NCI-H510A treated with DMSO at 0.1 percent for 48 hours (cell line): ENCODE measurements at places on chromosomes 2 and 18.

- DNase-seq: no peak
These were observed 220.3 kb downstream of the EN1 start for GRCh38 chr2:118627156-118627555.

- DNase-seq: no peak
These were observed 192.3 kb downstream of the CLIP4 start for GRCh38 chr2:29307519-29307918.

DNA sequence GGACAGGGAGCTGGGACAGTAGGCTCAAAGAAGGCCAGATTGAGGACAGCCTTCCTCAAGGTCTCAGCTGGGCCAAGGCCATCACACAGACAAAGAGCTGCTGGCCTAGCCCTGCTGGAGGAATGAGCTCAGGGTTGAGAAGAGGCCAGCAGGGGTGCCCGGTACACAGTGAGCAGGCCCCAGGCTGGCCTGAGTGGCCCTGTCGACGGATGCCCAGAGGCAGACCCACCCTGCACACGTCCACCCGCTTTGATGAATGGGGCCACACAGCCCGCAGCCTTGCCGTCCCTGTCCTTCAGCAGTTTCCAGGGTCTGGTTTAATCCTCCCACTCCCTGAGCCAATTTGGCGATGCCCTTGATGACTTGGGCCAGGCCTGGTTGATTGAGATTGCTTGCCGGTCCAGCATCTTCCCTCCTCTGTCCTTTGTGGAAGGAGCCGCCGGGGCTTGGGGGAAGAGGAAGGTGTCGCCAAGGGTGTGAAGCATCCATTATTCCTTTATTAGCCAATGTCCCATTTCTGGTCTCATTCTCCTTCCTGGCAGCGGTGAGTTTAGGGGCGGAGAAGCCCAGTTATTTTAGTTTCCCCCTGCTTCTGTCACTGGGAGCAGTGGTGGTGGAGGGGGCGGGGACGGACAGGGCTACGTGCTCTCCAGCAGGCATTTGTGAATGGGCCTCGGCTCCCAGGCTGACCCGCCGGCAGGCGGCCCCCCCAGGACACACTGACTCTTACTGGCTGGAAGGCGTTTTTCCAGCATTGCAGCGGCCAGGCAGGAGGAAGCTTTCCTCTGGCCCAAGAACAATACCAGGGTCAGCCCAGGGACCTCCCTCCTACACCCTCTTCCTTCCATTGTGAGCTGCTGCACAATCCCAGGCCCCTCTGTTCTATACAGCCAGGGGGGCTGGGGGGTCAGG is 141.8 kb downstream of the CTIF start:
- no peak for DNase-seq

GRCh38 chr18:8771930-8772329 is 66.6 kb downstream of the MTCL1 start:
- DNase-seq: no peak

- no peak for DNase-seq
These were observed 43.0 kb upstream of the ZNF804A start for GRCh38 chr2:184555352-184555751.

DNA sequence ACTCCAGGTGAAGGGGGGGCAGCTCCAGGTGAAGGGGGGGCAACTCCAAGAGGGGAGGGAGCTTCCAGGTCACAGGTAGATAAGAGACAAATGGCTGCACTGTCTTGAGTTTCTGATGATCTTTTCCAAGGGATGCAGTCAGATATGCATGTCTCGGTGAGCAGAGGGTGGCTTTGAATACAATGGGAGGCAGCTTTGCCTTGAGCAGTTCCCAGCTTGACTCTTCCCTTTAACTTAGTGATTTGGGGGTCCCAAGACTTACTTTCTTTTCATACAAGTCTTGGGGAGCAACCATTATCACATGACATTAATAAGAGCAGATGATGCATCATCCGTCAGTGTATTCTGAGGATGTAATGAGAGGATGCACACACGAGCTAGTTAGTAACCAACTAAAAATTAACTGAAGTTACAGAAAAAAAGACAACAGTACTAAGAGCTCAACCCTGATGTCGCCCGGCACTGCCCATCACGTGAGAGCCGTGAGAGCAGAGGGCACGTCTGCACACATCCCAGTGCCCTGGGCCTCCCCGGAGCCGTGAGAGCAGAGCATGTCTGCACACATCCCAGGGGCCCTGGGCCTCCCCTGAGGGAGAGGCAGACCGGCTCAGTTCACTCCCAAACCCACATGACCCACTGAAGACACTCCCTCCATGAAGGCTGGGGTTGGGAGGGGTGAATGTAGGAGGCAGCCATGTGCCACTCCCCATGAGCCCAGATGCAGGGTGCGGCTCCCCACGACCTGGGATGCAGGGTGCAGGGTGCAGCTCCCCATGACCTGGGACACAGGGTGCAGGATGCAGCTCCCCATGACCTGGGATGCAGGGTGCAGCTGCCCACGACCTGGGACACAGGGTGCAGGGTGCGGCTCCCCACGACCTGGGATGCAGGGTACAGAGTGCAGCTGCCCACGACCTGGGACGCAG is 39.4 kb downstream of the PXDN start:
- no peak for DNase-seq

DNA sequence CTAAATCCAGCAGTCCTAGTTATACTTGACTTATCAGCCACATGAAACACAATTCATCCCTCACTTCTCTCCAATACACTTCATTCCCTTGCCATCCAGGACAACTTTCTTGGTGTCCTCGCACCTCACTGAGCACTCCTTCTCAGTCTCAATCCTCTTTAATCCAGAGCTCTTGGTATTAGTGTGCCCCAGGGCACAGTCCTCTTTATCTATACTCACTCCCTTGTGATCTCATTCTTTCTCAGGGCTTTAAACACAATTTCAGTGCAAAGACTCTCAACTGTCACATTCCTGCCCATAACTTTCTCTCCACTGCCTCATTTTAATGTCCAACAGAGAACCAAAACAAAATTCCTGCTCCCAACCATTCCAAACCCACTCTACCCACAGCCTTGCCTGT is 60.8 kb upstream of the SPOPL start:
- DNase-seq: no peak

- DNase-seq: no peak
These were observed 41.9 kb downstream of the TNFRSF11A start for GRCh38 chr18:62366992-62367391.

- DNase-seq: no peak
These were observed 15.8 kb downstream of the DSC1 start for GRCh38 chr18:31146809-31147208.

- DNase-seq: no peak
These were observed 94.2 kb upstream of the CDH20 start for GRCh38 chr18:61239051-61239450.

DNA sequence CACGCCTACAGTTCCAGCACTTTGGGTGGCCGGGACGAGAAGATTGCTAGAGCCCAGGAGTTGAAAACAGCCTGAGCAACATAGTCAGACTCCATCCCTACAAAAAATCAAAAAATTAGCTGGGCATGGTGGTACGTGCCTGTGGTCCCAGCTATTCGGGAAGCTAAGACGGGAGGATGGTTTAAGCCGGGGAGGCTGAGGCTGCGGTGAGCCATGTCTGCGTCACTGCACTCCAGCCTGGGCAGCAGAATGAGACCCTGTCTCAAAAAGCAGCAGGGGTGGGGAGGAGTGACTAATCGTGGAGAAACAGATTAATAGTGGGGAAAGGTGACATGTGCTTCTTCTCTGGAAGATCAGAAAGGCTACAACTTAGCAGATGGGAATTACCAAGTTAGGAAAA is 58.1 kb upstream of the GPC1 start:
- no peak for DNase-seq

DNA sequence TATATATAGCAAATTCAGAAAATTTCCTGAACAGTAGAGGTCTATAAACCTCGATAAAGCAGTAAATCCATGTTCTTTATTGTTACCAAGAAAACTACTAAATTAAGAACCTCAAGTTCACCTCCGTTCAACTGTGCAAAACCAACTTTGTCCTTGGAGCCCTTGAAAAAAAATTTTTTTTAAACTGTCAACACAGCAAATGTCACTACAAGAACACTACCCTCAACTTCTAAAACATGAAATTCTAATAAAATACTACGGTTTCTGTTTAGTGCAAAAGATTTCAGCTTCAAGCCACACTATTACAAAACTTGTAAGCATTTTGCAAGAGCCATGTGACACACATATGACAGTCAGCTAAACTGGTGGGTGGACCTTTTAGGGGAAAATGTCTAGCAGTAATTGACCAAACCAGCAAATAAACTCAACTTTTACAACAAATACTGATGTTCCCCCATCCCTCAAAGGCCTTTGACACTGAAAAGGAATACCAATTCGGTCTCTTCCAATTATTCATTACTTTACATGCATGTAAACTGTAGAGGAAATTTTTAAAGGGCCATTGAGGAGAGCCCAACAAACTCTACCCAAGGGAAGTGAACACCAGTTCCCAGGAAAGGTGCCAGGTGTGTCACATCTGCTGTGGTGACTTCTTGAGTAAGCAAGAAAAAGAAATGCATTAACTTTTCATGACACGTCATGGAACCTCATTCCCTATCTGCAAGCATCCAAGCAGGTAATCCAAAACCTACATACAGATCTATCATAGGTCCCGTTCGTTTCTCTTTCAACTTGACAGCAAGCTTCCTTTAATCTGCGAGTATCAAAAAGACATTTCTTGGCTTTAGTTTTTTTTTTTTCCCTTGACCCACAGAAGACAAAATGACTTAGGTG is 1.4 kb downstream of the RAB1A start:
- no peak for DNase-seq

- no peak for DNase-seq
These were observed 40.2 kb upstream of the GMCL1 start for GRCh38 chr2:69789175-69789721.

DNA sequence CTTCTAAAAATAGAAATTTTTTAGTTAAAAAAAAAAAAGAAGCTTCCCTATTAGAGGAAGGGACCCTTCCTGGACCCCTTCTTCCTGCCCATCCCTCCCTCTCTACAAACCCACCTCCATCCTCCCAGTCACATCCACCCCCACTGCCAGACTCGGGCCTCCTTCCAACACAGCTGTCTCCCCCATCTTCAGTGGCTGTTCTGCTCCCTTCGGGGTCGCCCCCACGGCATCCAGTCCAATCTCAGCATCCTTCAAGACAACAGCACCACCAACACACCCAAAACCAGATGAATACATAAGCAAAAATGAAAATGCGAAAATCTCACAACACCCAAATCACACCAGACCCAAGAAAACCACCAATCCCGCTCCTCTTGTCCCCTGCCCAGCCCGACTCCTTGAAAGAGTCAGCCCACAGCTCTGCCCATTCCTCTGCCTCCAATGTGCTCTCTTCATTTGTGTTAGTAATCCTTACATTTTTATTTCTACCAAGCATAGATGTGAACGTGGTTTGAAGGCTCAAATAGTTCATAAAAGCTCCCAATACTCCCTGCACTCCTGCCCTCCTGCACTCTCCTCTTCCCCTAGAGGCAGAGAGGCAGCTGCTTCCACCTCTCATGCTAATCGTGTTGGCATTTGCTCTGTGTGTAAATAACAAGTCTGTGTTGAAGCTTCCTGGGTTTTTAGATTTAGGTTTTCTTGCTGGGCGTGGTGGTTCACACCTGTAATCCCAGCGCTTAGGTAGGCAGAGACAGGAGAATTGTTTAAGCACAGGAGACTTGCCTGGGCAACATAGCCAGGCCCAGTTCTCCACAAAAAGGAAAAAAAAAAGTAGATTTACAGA is 37.0 kb downstream of the MAL start:
- DNase-seq: peak; percentile 23

DNA sequence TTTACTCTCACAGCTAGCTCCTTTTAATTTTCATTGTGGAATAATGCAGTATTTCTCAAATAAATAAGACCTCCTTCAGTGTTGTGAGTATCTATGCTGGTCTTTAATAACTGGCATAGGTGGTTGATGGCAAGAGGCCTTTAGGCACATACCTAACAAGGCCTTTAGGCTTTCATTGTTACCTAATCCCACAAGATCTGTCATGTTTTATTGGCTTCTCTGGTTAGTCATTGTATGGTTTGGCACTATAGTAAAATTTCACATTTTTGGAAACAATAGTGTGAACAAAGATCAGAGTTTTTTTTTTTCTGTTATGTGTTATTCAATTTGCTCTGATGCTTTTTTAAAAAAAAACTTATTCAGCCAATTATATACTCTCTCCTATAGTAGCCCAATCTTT is 89.8 kb upstream of the NEUROD1 start:
- DNase-seq: no peak

DNA sequence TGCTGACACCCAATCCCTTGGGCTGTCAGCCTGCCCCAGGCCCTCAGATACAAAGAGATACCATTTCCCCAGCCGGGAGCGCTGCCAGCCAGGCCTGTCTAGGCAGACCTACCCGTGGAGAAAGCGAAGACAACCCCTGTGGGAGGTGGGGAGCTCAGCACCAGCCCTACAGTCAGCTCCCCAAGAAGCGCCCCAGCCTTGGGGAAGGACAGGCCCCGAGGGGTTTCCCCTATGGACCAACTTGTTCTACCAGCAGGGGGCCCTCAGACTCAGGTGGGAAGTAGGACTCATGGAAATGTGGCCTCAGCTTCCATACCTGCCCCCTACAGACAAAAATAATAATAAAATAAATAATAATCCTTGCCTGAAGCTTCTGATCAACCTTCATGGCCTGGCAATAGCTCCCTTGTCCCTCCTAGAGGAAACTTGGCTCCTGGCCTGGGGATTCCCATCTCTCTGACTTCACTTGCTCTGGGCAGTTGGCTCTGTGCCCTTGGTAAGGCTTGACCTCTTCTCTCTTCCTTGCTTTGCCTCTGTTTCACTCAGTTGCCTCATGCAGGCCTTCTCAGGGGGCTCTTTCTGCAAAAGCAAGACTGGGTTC is 7.0 kb downstream of the SLC35F6 start:
- no peak for DNase-seq

DNA sequence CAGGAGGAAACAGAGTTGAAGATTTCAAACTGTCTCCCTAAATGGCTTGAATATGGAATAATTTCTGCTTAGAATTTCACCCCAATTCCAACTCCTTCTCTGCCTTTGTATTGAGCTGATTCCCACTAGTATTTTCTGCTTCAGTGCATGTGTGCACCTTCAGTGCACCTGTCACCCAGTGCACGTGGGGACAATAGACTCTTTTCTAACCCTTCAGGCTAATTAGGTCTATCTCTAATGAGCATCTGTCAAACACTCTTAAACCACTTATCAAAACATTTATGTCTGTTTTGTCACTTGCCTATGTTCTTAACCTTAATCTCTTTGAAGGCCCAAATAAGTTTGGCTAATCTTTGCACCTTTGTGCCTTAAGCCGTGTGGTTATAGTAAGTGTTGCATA is 232.0 kb upstream of the NETO1 start:
- peak; percentile 57 for DNase-seq

DNA sequence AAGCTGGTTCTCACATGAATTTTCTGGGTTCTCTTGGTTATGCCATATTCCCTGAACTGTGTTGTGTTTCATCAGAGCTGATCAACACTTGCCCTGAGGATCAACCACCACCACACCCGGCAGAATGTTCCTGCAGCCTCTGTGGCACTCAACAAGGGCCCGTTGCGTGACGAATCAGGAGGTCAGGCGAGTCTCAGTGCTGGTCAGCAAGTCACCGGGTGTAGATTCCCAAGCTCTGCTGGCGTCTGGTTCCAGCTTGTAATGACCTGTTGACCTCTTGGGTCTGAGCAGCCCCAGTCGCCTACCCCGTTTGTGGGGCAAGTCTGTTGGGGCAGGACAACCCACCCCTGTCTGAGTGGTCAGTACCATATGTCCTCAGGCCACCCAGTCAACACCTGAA is 46.0 kb downstream of the ADCY3 start:
- DNase-seq: no peak

- DNase-seq: no peak
These were observed 39.4 kb upstream of the ZNF804A start for GRCh38 chr2:184558713-184559464.
